ENCODE measurements at places on chromosomes 1 and 21.

GRCh38 chr1:192303029-192303428, 13.8 kb upstream of the RGS21 start:
- H3K4me1 ChIP-seq = no peaks in the 10 kb centered on the region
- H3K27ac ChIP-seq = no peak overlapping the region
- no peaks in the 10 kb centered on the region for H3K27me3 ChIP-seq
- no peak overlapping the region for H3K4me3 ChIP-seq

DNA sequence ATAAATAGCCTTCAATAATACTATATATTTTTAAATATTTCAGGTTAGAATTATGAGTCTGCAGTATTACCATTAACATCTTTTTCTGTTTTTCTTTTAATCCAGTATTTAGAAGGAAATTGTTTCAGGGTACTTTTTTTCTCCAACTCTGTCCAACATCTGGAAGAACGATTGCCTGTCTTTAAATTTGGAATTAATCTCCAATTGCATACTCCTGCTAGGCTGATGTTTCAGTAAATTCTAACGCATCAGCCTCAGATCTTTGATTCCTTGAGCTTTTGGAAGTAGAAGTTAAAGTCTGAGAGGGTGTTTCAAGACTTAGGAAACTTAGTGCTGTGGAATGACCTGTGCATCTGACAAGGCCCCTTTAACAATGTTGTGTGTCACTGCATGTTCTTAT, 20.3 kb downstream of the NFIA start:
- no peaks in the 10 kb centered on the region for H3K36me3 ChIP-seq
- DNase-seq = no peak
- no peak overlapping the region for H3K27ac ChIP-seq

DNA sequence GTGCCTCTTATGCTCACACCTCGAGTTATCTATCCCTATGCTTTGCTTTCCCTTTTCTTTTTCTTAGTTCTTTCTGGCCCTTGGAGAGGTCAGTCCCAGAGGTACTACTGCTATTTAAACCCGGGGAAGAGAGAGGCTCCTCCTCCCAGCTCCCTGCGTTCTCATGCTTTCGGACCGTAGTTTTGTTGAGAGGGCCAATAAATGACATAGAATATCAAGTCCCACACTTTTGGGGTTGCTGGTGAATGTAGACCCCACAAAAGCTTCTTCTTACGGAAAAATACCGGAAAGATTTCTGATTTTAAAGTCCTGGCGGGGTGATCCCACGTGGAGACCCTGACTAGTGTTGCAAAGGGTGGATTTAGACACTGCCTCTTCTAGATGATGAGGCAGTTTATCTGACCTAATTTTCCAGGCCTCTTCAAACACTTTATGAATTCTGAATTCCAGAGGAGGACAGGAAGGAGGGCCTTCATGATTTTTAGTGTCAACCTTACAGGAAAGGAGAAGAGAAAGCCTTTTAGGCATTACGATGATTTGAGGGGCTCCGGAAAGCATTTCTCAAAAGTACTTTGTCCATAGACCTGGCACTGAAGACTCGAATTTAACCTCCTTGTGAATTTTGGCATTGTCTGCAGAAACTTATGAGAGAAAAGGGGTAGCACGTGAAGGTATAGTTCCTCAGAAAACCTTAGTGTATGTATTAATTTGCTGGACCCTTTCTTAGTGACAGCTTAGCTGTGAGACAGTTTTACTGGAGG, 694 bp downstream of the TMEM167B start:
- no peak for DNase-seq
- H3K27me3 ChIP-seq = no peaks in the 10 kb centered on the region
- H3K36me3 ChIP-seq = peaks cover 22% of the 10 kb centered on the region
- peaks cover 34% of the 10 kb centered on the region for H3K4me1 ChIP-seq
- H3K27ac ChIP-seq = peak overlapping the region; percentile 85
- peak overlapping the region; percentile 72 for H3K4me3 ChIP-seq

- peaks cover 12% of the 10 kb centered on the region for H3K27me3 ChIP-seq
- no peak for DNase-seq
- H3K4me1 ChIP-seq = no peaks in the 10 kb centered on the region
Measured at GRCh38 chr1:159882527-159882862, 17.5 kb downstream of the CFAP45 start.

GRCh38 chr1:11908095-11908675, 18.0 kb downstream of the KIAA2013 start:
- peak; percentile 89 for DNase-seq
- no peaks in the 10 kb centered on the region for H3K36me3 ChIP-seq
- H3K27ac ChIP-seq = peak overlapping the region; percentile 88
- H3K4me3 ChIP-seq = peak overlapping the region; percentile 24
- peaks cover 36% of the 10 kb centered on the region for H3K4me1 ChIP-seq

DNA sequence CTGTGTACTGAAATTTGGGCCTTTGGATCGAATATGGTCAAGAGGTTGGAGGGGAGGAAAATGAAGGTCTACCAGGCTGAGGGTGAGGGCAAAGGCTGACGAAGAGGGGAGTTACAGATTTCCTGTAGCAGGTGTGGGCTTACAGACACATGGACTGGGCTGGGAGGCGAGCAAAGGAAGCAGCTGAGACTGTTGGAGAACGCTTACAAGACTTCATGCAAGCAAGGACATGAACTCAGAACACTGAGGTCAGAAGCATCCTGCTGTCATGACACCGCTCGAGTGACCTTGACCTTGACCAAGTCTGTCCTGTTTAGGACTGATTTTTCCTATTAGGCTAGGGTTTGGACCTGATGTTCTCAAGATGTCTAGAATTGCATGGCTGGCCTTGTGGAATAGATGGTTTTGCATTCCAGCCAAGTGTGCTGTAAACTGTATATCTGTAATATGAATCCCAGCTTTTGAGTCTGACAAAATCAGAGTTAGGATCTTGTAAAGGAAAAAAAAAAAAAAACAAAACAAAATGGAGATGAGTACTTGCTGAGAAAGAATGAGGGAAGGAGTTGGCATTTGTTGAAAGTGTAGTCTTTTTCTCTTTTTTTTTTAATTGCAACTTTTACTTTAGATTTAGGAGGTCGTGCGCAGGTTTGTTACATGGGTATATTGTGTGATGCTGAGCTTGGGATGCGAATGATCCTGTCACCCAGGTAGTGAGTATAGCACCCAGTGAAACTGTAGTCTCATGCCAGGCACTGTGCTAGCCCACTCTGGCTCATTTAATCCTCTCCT, 5.8 kb downstream of the ELF3 start:
- no peak overlapping the region for H3K4me3 ChIP-seq
- DNase-seq = no peak
- peaks cover 5% of the 10 kb centered on the region for H3K27me3 ChIP-seq
- no peak overlapping the region for H3K27ac ChIP-seq

DNA sequence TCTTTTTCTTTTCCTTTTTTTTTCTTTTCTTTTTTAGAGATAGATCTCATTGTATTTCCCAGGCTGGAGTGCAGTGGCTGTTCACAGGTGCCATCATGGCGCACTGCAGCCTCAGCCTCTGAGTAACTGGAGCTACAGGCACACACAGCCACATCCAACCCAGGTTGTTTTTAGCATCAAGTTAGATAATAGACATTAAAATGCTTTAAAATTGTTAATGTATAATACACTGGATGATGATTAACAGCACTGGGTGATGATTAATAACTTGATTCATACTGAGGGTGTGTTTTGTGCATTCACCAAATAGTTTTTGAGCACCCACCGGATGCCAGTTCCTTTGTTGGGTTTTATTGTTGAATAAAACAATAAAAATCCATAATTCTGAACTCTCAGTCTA, 75.2 kb downstream of the BEND5 start:
- peaks cover 7% of the 10 kb centered on the region for H3K27me3 ChIP-seq
- no peak for DNase-seq
- no peaks in the 10 kb centered on the region for H3K36me3 ChIP-seq
- H3K27ac ChIP-seq = no peak overlapping the region

DNA sequence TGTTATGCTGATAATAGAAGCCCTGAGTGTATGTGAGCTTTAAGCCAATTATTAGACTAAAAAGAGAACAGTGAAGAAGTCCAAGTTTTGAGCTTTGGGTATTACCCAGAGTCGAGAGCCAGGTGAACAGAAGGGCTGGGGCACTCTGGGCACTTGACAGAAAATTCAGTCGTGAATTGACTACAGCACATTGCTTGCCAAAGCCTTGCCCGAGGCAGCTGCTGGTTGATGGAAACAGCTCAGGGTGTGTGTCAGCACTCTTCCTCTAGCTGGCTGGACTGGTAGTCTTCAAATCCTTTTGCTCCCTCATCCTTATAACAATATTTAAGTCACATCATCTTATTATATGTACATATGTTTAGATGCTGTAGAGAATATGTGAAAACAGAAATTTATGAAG, 21.3 kb downstream of the PDE4B start:
- H3K27ac ChIP-seq = no peak overlapping the region
- no peaks in the 10 kb centered on the region for H3K36me3 ChIP-seq
- H3K4me1 ChIP-seq = no peaks in the 10 kb centered on the region
- no peak for DNase-seq
